CD4-positive, alpha-beta T cell treated with Interleukin-10 for 1 hour (primary cell): ENCODE measurements at places on chromosomes 5 and 9.
A peak's percentile ranks its signal among the peaks of the same experiment; 100 is the strongest.

GRCh38 chr9:28883234-28883633 is 1310.0 kb upstream of the C9orf72 start:
- DNase-seq, result no peak

GRCh38 chr9:107033966-107034365 is 171.0 kb downstream of the ZNF462 start:
- no peak for DNase-seq

- no peak for DNase-seq
Observed at GRCh38 chr9:77533671-77534070, 114.5 kb downstream of the GNA14 start.

DNA sequence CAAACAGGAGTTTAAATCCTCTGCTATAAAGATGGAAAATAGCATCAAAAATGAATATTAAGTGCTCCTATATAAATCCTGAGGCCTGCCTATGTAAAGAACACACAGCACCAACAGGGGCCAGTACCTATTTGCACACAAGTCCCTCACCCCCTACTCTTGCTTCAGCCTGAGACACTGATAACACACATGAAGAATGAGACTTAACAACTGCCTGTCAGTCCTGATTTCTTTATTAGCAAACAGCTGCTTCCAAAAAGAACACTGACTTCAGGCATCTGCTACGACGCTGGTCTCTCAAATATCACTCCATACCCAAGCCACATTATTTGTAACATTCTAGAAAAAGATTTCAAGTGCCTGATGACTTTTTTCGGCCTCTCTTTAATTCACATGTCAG is 55.5 kb downstream of the MYO10 start:
- no peak for DNase-seq

- DNase-seq, result no peak
Observed at GRCh38 chr5:79846198-79846521, 144.9 kb downstream of the MTX3 start.

DNA sequence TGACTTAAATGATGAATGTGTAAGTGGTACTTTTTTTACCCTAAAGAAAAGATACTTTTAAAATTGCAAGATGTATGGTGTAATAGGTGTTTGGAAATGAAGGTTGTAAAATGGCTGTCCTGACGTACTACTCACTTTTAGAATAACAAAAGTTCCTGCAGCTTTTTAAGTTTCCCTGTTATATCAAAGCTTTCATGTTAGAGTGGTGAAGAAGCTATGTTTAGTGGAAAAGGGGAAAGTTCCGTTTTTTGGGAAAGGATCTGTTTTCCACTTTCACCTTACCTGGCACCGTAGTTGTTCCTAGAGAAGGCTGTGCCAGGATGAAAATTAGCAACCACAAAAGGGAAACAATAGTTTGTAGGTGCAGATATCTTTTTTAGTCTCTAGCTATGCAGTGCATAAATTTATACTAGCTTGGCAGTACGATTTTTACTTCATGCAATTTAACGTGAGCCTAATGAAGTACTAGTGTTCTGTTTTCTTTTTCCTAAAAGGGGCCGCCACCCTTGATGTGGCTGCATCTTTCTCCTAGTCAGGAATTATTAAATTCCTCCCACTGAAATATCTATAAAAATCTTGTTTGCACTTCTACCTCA is 1.3 kb downstream of the TNPO1 start:
- DNase-seq, result no peak

- DNase-seq, result no peak
Observed at GRCh38 chr5:109876941-109877669, 187.4 kb downstream of the MAN2A1 start.

DNA sequence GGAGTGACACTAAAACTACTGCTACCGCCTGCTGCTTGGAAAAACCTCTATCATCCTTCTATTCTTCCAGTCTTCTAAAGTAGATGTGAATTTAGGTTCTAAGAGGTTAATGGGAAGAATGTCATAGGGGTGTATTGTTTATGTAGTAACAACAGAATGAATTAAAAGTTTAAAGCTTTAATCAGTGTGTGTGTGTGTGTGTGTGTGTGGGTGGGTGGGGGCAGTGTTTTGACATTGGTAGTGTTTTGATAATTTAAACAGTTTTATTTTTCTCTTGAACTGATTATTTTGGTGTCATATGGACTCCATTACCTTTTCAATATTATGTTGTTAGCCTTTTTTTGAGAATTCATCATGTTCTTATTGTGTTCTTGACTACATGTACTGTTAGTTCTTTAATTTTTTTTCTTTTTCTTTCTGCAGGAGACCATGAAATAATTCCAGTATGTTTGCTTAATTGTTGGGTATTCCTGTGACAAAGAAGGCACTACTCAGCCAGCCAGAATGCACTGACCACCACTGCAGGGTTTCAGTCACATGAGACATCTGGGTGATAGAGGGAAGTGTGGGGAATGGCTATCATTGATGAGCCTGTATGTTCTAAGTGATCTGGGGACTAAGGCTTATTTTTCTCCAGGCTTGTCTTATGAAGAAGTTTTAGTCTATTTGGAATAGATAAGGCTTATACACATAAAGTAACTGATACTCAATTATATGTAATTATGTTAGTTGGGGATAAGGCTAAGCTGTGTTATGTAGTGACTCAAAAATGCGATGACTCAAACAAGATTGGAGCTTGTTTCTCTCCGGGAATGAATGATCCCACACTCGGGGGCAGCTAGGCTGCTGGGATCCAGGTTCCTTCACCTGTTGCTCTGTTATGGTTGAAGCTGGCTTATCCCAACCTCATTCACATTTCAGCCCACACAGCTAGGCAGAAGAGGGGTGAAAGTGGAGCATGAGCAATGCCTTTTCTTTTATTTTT is 50.2 kb upstream of the ACTBL2 start:
- DNase-seq, result no peak

DNA sequence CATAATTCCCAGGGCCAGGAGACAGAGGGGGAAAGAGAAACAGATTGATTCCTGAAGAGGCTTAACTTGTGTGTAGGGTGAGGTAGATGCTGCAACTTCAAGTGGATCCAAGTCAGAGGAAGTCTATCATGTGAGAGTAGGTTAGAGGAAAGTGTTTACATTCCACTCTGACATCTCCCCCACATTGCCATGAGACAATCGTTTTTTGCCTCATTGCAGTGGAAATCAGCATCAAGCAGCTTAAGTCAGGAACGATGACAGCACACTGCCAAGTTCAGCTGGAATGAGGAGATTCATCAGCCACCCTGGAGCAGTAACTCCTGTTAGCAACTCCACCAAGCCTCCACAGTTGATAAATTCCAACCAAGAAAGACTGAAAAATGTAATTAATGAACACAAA is 689.7 kb upstream of the MEF2C start:
- no peak for DNase-seq

GRCh38 chr5:140113180-140113698 is 670 bp upstream of the PURA start:
- peak; percentile 37 for DNase-seq

DNA sequence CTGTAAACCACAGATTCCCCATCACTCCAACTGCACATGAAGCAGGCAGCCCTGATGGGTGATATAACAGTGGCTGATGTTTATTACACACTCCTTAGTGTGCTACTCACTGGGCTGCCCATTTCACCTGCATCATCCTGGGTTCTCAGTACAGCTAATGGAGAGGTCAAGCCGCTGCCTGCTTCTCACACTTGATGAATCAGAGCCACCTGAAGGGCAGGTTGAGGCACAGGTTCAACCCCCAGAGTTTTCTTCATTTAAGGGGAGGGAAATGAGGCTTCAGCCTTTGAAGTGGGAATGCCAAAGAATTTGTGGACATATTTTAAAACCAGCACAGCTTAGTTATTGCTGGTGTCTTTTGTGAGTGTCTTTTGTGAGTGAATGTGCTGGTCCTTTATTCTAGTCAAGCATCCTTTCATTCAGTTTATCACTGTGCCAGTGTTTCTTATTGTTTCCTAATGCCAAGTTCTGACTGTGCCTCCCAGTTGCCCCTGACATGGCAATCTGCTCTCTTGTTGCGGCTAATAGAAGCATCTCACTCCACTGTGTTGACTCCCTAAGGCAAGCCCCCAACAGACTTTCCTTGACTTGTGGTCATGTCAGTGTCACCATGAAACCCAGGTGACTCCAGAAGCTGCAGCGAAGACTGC is 109.2 kb downstream of the FBXL7 start:
- DNase-seq, result no peak

DNA sequence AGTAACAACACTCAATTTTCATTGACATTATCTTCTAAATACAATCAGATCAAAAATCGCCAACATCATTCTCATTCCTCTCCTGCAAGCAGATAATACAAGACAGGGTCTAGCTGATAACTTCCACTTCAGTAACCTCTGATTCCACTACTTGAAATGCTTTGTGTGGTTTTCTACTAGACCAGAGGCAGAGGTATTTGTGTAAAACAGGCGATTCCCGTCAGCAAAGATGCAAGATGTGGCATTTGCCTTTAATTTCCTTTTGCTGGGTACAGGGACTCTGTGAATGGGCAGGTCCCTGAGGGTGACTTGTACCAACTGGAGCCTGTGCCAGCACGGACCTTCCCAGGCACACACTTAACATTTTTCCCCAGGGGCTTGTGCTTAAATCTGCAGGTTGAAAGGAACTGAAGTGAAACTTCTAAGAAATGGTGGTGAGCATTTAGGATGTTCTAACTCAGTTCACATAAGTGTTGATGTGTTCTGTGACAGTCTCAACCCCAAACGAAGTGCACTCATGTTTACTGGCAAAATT is 625.5 kb upstream of the WWC1 start:
- no peak for DNase-seq

DNA sequence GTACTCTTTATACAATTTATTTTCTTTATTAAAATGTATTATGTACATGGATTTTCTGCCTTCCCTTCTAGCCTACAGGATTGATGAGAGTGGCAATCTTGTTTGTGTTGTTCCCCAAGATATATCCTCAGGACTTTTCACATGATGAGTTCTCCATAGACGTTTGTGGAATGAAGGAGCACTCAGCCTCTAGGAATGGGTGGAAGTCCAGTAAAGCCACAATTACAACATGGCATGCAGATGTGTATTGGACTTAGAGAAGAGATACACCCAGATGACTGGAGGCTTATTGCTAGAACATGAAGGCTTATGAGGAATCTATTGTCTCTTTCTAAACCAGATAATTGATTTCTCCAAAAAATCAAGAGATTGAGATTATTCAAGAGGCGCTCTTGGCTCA is 8.2 kb upstream of the DOCK2 start:
- DNase-seq, result no peak

DNA sequence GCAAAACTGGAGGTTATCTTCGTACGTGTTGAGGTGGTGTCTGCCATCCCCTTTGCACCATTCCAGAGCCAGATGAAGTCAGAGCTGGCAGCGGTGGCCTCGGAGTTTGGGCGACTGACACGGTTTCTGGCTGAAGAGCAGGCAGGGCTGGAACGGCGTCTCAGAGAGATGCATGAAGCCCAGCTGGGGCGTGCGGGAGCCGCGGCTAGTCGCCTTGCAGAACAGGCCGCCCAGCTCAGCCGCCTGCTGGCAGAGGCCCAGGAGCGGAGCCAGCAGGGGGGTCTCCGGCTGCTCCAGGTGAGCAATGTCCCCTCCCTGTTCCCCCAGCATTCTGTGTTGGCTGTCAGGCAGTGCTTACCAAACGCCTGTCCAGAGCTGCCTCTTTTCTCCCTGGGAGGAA is 9.5 kb downstream of the TRIM41 start:
- DNase-seq, result no peak

DNA sequence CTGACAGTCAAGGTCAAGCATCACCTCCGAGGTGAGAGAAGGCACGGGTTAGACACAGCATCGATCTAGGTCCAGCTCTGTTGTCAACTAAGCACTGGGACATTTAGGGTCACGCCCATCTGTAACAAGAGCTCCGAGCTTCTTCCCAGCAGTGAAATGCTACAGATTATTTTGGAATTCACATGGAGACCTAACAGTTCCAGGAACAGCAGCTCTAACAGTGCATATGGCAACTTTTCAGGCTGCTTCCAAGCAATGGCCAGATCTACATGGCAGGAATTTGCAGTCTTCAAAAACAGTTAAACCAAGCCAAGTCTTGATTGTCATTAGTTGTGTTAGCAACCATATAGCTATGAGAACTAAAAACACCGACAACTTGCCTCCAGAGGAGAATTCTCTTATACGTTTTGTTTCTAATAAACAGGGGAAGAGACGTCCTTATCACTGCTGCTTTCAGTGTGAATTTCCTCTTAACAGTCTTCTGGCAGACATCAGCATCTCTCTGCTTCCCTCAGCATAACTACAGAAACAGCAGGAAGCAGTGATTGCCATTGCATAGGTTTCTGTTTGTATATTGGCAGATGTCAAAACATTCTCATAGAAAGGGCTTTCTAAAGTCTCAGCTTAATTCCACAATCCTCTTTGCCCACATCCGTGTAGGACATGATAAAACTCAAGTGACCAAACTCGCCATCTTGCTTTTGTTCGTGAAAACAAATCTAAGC is 242.1 kb upstream of the DAPK1 start:
- no peak for DNase-seq

DNA sequence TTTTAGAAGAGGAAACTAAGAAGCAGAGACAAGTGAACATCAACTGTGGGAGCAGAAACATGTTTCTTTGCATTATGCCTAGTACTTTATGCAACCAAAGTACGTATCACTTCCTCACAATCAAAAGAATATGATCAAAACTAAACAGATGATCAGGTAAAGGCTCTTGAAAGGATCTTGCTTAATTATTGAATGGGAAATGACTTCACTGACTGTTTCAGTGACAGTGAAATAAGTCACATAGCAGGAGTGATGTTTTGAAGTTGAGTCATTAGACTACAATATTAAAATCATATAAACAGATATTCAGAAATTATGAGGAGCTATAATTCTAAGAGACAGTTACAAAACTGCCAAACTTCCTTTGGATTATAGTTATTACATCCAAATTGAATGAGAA is 527.3 kb downstream of the MTRR start:
- DNase-seq, result no peak

DNA sequence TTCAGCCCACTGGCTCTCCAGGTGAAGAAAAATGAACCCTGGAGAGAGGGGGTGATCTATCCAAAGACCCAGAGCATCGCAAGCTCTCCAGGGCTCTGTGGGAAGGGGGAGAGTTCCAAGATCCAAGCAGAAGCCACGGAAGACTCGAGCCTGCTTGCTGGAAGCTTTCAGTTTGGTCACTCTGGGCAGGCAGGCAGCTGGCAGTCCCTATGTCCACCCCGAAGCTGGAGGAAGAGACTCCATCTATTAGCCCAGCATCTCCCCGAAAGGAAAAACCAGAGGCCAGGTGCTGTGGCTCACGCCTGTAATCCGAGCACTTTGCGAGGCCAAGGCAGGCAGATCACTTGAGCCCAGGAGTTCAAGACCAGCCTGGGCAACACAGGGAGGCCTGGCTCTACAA is 10.7 kb upstream of the SPARC start:
- DNase-seq, result no peak

DNA sequence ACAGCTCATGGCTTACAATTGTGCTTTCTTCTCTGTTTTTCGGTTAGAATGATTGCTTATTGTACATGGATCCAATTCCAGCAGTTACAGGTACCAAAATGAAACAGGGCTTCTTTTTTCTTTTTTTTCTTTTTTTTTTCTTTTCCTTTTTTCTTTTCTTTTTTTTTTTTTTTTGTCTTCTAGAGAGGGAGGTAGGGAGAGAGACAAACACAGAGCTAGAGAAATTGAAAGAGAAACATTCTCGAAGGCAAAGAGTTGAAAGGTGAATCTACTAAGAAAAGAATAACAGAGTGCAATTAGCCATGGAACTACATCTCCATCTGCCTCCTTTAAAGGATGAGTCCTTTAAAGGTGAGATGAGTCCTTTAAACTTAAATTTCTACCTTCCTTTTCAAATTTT is 1.0 kb upstream of the EDIL3 start:
- DNase-seq, result no peak

GRCh38 chr5:77449277-77449676 is 42.8 kb downstream of the WDR41 start:
- DNase-seq, result no peak

- DNase-seq, result no peak
Observed at GRCh38 chr5:1056611-1057484, 48.2 kb downstream of the NKD2 start.

- no peak for DNase-seq
Observed at GRCh38 chr9:38671372-38671731, 48.6 kb downstream of the FAM240B start.
